ENCODE measurements at places on chromosomes 7 and 10.

GRCh38 chr10:116947841-116948529 lies 57.0 kb downstream of the SHTN1 start:
- no peak for DNase-seq

- no peak for DNase-seq
These were observed 8.9 kb downstream of the WAC start for GRCh38 chr10:28541717-28542365.

GRCh38 chr10:130933008-130933390 lies 378.5 kb downstream of the TCERG1L start:
- DNase-seq, result no peak

GRCh38 chr10:17744341-17744861 lies 7.6 kb upstream of the TMEM236 start:
- DNase-seq, result no peak

- no peak for DNase-seq
These were observed 272.3 kb downstream of the PTPRN2 start for GRCh38 chr7:158315326-158315725.

DNA sequence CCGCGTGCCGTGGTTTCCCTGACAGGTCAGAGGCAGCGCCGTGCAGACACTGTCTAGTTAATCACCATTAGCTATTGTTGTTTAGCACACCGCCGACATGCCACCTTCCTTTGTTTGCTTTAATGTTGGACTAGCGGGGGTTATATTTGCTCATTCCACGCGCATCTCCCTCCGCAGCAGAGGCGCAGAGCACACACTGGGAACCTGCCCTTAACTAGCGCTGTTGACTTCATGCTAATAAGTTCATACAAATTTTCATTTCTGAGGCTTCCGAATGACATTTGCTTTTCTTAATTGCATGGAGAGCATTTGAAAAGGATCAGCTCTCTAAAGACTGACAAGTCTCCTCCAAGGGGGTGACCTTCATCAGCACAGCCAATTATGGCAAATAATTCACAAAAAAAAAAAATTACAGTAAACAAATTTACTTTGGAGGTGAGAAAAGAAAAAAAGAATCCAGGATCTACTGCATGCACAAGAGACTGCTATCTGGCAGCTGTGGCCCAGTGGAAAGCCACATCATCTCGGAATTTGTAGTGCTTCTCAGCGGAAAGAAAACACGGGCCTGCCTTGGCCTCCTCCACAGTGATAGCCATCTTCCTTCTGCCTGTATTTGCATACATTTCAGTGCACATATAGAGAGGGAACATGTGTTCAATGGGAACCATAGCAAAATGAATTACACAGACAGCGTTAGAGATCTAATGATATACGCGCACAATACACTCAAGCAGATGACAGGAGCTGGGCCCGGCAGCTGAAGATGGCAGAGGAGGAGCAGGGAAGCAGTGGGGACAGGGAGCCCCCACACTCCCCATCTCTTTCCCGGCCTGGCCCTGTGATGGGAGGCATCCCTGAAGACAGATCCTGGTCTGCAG lies 94.2 kb downstream of the EBF3 start:
- DNase-seq, result no peak

GRCh38 chr10:114990586-114990985 lies 52.6 kb downstream of the TRUB1 start:
- no peak for DNase-seq

- no peak for DNase-seq
These were observed 179.4 kb downstream of the PDE1C start for GRCh38 chr7:31890766-31891165.

DNA sequence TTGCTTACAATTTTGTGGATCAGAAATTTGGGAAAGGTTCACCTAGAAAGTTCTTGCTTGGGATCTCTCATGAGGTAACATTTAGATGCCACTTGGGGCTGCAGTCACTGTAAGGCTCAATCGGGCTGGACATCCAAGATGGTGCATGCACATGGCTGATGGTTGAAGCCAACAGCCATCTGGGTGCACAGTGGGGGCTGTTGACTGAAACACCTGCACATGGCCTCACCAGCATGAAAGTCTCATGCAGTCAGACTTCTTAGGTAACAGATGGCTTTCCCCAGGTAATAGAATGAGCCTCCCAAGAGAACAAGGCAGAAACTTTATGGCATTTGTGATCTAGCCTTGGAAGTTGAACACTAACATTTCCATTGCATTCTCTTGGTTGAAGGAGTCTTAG lies 740.7 kb upstream of the AUTS2 start:
- DNase-seq, result no peak

- DNase-seq, result no peak
These were observed 67.1 kb upstream of the DNAAF5 start for GRCh38 chr7:659306-659847.

DNA sequence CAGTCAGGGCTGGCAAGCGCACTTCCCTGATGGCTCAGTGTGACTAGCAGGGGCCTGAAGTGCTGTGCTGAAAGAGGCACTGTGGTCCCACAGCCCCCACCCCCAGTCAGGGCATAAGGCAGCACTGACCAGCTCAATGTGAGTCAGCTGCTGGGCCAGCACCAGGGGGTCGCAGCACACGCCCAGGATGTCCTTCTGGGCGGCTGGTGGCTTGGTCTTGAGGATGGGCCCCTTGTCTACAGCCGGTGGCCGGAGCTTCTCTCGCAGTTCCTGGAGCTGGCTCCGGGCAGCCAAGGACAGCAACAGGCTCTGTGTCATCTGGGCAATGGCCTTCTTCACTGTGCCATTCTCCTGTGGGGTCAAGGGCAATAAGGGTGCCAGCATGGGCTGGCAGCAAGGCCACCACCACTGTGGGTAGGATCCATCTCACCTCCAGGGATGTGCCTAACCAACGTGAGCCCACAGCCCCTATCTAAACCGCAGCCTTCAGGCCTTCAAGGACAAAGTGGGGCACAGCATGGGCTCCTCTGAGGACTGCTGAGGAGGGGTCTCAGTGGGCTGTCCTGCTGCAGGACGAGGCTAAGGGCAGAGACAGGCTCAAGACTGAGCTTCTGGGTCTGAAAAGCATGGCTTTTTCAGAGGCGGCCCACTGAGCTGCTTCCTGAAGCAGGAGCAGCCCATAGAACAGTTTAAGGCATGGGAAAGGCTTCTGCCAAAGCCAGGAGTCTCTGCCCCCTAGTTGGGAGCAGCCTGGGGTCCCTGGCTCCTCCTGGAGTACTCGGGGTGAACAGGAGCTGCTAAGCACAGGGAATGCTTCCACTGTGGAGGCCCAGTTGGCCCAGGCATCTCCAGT lies 62.5 kb downstream of the CSGALNACT2 start:
- no peak for DNase-seq

DNA sequence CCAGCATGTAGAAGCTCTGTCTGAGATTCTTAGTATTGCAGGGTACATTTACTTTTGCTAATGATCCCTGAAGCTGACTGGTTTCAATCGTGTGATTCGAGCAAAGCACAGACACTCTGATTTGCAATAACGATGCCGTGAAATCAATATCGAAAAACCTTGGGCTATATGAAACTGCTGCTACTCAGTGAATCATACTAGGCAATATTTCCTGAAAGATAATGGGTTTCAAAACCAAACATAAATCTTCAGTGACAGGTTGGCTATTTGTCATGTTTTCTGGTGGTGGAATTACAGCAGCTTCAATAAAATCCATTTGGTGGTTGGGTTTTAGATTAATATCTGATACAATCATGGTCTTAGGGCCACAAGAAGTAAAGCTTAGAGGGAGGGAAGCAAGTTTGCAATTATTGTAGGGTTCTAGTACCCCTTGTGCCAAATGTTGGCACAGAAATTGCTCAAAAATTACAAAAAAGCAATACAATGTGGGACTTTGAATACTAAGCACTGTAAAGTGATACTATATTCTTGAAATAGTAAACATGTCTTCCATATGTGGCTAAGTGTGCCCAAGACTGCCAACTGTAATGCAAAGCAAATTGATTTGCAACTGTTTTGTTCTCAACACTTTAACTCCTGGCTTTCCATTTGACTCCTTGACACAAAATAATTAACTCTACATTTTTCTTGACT lies 112.4 kb upstream of the JAZF1 start:
- DNase-seq, result no peak

DNA sequence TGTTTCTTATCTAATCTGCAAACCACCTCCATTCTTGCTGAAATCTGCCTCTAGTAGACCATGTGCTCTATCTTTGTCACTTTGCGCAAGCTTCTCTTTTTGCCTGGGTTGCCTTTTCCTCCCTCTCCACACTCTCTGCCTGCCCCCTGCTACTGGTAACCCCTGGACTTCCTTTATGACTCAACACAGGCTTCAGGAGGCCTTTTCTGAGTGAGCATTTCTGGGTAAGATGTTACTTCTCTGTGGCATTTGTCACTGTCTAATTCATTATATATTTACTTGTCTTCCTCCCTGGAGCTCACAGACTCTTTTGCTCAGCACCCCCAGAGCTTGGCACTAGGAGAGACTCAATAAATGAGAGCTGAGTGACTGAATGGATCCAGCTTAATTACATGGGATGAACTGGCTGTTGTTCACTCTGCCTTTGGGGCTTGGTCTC lies 8.4 kb downstream of the GOLGA7B start:
- no peak for DNase-seq

DNA sequence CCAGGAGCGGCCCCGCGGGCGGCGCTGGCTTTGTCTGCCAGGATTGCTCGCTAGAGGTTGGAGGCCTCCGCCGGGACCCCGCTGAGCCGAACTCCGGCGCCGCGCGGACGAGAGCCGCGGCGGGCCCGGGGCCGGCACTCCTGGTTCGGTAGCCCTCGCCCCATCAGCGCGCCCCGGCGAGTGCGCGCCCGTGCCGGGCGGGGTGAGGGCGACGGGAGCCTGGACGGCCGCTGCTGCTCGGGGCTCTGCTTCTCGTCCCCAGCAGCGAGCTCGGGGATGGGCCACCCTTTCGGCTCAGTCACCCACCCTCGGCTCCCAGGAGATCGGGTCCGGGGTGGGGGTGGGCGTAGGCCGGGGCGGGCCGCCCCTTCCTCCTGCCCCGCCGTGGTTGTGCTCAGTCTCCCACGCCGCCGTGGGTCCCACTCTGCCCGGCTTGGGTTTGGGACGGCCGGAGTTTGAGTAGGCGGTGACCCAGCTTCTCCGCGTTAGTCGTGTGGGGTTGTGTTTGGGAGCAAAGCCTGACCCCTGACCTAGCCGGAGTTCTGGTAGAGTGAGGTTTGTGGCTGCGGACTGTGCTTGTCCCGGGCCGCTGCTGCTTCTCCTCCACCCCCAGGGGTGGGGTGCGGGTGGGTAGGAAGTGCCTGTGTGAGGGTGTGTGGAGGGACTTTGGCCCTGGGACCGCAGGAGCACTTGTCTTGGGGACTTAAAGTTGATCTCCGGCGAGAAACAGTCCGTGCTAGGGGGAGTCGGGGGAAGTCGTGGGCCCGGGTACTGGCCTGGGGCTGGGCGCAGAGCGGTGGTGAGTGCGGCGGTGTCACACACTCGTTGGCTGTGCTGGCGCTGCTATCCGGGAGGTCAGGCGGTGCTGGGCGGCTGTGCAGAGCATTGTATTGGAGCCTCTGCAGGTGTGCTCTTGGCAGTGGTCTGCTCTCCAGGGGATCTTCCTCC lies 677 bp downstream of the TSPAN14 start:
- DNase-seq, result no peak

GRCh38 chr10:96613576-96613975 lies 26.8 kb upstream of the TM9SF3 start:
- no peak for DNase-seq

GRCh38 chr7:13055732-13056368 lies 368.4 kb downstream of the ARL4A start:
- DNase-seq, result no peak

- no peak for DNase-seq
These were observed 52.8 kb upstream of the SEC61G start for GRCh38 chr7:54811846-54812254.

- DNase-seq, result no peak
These were observed 193.9 kb upstream of the AGR3 start for GRCh38 chr7:17075601-17076255.

DNA sequence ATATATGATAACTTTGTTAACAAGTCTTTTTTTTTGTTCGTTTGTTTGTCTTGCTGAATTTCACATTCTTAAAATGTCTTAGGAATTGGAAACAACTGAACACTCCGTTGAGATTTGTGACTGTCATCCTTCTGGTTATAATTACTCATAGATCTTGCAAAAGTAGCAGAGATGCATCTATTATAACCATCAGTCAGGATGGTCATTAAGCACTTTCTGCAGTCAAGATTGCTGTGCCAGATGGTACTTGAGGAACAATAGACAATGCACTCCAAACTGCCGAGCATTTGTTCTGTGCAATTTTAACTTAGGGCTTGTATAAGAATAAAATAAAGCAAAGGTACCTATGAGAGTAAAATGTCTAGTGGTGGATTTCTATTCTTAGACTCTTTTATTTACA lies 710.1 kb upstream of the KCND2 start:
- DNase-seq, result no peak

GRCh38 chr7:9937944-9938631 lies 1035.6 kb upstream of the PHF14 start:
- DNase-seq, result no peak

GRCh38 chr7:142795339-142795863 lies 24.6 kb downstream of the PRSS2 start:
- DNase-seq, result peak; percentile 52

- no peak for DNase-seq
These were observed 30.3 kb upstream of the TMEM273 start for GRCh38 chr10:49218480-49218879.

DNA sequence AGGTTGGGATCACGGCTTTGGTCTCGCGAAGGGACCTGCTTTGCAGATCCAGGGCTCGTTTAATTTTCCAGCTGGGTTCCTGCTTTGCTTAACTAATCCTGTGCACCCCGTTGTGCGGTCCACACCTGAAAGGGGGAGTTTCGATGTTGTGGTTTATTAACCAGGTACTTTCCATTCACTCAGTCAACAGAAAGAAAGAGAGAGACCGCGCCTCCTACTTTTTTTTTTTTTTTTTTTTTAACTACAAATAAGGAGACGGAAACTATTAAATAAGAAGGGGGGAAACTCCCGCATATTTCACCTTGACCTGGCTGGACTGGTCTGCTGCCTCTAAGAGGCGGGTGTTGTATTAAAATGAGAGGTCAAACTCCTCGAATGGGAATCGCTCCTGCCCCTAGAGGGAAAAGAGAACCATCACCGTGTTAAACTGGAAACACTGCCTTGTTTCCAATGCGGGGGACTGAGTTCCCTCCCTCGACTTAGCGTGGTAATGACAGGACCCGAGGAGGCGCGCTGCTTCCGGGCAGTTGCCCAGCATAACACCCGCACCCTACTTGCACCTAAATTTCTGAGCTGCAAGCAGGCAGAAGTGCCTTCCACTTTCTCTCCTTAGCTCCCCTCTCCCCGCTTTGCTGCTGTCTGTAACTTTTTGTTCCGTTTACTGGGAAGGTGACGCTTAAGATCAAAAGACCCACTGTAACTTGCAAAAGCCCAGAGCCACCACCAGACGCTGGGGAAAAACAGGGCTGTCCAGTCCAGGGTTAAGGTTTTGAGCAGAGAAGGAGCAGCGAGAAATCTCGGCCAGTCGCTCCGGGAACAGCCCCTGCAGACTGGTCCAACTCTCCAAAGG lies 1.1 kb upstream of the ITGB8 start:
- DNase-seq, result no peak

GRCh38 chr10:30683496-30683895 lies 53.9 kb upstream of the LYZL2 start:
- DNase-seq, result no peak

GRCh38 chr7:5211730-5212482 lies 21.9 kb downstream of the WIPI2 start:
- DNase-seq, result no peak

- DNase-seq, result no peak
These were observed 176.8 kb downstream of the WNT2 start for GRCh38 chr7:117146059-117146458.

All from stimulated activated CD4-positive, alpha-beta T cell treated with anti-CD3 and anti-CD28 coated beads, TNF-alpha, amount 100 ng/mL, for 4 hours (primary cell).